ENCODE measurements at places on chromosomes 7 and 10. TPM values are rescaled to one million over a fixed set of nuclear protein-coding genes. Genes with fewer than 3 reads are reported as not detected.

LEP gene
- not detected for total RNA-seq

PHF14 gene
- total RNA-seq: 13.8 TPM

XRCC2 gene
- 14.8 TPM for total RNA-seq

CYP2C18 gene
- total RNA-seq: 0.17 TPM

FFAR4 gene
- total RNA-seq: not detected

KLF14 gene
- 0.93 TPM for total RNA-seq

GPR141 gene
- total RNA-seq: not detected

AKR1B15 gene
- not detected for total RNA-seq

AOC1 gene
- 0.37 TPM for total RNA-seq

PPIF gene
- 85.0 TPM for total RNA-seq

ADAM22 gene
- 10.0 TPM for total RNA-seq

GIMAP8 gene
- total RNA-seq: 0.15 TPM

ACSL5 gene
- 195 TPM for total RNA-seq

TRIM4 gene
- total RNA-seq: 25.1 TPM

ACBD7 gene
- total RNA-seq: 3.3 TPM

PSD gene
- 9.7 TPM for total RNA-seq

IGF2BP3 gene
- total RNA-seq: 79.1 TPM

TYSND1 gene
- total RNA-seq: 13.6 TPM

NKX1-2 gene
- 3.4 TPM for total RNA-seq

C10orf67 gene
- total RNA-seq: not detected

NEUROD6 gene
- not detected for total RNA-seq

SDK1 gene
- total RNA-seq: 0.05 TPM

PLEKHS1 gene
- not detected for total RNA-seq

LAMB1 gene
- total RNA-seq: 32.0 TPM

CCL26 gene
- 0.49 TPM for total RNA-seq

CUZD1 gene
- total RNA-seq: 1.7 TPM

NEURL1 gene
- total RNA-seq: 1.4 TPM

COMTD1 gene
- 35.1 TPM for total RNA-seq

CDK14 gene
- 10.2 TPM for total RNA-seq

GGCT gene
- 60.6 TPM for total RNA-seq

TUBAL3 gene
- 0.98 TPM for total RNA-seq

SPDYE16 gene
- not detected for total RNA-seq

CALHM3 gene
- total RNA-seq: 0.49 TPM

LLCFC1 gene
- total RNA-seq: not detected

ARID5B gene
- 4.7 TPM for total RNA-seq

FEZF1 gene
- total RNA-seq: 0.37 TPM

HEPACAM2 gene
- total RNA-seq: not detected

GRK5 gene
- total RNA-seq: 7.3 TPM

PCLO gene
- 2.4 TPM for total RNA-seq

HOXA3 gene
- total RNA-seq: 9.2 TPM

CFTR gene
- not detected for total RNA-seq

CYP3A4 gene
- 0.25 TPM for total RNA-seq

IL6 gene
- not detected for total RNA-seq

FAM25C gene
- total RNA-seq: not detected

RAB19 gene
- 2.6 TPM for total RNA-seq

RBP4 gene
- total RNA-seq: 2.4 TPM

LRMDA gene
- 4.8 TPM for total RNA-seq

SORCS1 gene
- not detected for total RNA-seq

ZNF736 gene
- 0.15 TPM for total RNA-seq

All from HCT116 (cell line).